ENCODE measurements at places on chromosomes 7 and 10.
A peak's percentile ranks its signal among the peaks of the same experiment; 100 is the strongest.

- peak; percentile 55 for DNase-seq
These were observed 75.3 kb upstream of the DNAAF5 start for GRCh38 chr7:651032-651728.

DNA sequence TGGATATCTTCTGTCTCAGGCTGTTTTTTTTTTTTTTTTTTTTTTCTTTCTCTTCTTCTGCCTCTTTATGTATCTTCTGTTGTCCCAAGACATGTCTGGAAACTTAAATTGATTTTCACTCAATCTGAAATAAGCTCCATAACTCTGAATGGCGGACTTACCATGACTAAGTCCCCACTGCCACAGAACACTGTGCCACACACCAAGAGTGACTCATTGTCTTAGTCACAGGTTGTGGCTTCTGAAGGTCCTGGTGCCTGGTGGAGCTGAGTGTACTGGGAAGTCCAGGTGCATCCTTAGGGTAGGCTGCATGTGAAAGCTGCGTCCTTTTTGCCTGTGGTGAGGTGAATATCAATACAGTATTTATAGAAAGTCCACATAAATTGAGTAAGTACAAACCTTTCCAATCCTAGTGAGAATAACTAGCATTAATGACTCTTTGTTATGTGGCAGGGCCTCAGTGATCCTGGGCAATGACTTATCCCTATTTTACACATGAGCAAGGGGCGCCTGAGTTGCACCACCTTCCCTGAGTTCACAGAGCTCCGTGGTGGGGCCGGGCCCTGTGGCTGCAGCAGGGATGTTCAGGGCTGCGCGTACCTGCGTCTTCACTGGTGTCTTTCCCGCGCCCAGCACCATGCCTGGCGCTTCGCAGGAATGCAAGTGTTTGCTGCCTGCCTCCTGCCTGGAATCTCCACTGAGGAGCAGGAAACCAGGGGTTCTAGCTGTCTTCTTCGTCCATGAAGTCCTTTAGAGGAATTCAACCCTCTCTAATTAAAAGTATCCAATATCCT is 4.3 kb downstream of the PFKP start:
- DNase-seq = peak; percentile 55

DNA sequence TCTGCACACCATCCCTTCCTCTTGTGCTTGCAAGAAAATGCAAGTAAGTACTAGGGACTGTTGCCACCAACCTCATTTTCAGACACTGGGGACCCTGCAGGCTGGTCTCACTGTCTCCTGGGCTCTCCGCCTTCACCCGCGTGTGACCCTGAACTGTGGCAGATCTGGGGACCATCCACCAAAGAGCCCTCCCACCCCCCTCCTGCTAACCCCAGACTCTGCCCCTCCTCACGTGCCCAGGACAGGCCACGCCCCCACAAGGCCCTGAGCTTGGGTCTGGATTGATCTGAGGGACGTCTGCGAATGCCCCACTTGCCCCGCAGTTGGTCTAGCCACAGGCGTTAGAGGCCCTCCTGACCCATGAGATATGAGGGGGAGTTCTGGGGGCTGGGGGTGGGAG is 8.1 kb downstream of the CNPY1 start:
- no peak for DNase-seq

DNA sequence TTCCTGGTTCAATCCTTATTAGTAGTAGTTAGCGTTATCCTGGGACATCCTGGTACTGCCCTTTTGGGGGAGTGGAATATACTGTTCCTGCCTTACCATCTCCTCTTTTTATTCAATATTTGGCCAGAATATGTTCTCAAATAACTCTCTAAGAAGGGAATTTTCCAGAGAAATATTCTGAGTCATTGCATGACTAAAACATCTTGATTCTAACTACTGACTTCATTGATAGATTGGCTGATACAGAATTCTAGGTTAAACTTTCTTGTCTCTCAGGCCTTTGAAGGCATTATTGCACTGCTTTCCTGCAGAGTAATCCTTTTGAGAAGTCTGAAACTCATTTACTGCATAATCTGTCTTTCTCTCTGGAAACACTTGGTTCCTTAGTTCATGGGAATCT is 275.5 kb upstream of the DGKB start:
- DNase-seq = no peak

DNA sequence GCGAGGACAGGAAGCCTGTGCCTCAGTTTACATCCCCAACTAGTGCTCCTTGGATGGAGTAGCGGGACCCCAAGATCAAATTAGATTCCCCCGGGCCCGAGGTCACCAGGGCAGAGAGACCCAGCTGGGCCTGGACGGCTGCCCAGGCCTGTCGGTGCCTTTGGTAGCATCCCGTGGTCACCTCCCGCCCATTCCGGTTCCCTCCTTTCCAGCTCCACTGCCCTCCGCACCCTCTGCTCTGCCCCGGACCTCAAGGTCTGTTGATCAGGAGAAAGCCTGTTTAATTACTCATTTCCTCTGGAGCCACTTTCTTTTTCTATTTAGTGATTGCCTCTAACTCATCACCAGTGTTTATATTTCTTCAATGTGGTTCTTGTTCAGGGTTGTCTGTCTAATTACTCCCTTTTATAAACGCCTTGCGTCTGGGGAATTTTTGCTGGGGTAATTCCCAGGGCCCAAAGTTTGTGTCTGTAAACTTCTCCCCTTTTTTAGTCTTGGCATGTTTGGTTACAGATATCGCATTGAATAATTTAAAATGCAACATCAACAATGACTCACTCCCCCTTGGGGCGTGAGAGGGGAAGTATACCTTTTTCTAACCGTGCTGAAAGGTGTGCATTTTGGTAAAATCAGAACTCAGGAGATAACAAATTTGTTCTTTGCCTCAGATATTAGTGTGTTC is 1.9 kb downstream of the FOXK1 start:
- DNase-seq = peak; percentile 46

DNA sequence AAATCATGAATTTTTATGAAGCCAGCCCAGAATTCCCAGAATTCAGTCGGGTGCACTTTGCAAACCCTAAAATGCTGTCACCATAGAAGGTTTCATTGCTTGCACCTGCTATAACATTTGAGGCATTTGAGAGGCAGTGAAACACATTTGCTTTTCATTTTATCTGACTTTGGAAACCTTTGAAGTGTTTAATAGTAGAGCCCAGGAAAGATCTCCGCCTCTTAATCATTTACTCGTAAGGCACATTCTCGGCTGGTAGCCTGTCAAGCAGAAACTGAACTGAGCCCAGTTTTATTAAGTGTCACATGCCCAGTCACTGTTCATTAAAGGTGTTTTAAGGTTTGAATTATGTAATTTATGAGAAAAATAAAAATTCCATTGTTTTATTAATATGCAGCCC is 247.6 kb downstream of the EMX2 start:
- DNase-seq = no peak

DNA sequence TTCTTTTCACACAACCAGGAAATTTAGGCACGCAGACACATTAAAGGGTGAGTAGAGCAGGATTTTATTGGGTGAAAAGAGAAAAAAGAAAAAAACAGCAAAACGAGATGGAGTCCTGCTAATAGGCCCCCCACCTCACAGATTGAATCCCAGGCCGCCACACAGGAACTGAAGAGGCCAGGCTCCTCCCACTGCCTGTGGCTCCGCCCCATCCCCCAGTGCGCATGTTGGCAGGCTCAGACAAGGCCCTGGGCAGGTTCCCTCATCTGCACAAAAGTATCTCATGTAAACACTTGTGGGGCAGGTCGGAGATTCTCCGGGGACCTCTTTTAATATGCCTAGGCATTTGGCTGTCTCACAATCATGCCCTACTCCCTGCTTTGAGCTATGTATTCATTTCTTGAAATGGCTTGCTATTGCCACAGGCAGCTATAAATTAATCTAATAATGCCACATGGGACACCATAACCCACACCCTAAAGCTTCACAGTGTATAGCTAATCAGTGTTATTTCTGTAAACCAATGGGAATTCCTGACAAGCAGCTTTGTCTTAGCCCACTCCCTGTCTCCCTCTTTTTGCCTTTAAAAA is 76.2 kb upstream of the KIF5B start:
- DNase-seq = no peak

GRCh38 chr7:33079763-33080690 is 17.5 kb upstream of the NT5C3A start:
- no peak for DNase-seq

DNA sequence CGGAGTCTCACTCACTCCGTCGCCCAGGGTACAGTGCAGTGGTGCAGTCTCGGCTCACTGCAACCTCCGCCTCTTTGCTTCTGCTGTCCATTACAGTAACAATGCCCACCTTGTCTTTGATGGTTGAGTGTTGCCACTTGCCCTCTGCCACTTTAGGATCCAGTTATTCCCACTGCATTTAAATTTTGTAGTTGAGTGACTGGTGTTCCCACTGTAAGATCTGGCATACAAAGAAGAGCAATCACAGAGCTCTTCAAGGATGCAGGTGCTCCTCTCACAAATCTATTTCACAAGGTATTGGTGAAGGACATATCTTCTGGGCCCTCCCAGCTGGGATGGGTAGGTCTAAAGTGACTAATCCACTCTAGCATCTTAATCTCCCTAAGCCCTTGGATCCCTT is 12.6 kb downstream of the PTER start:
- DNase-seq = no peak

- DNase-seq = no peak
These were observed 356.6 kb downstream of the BBS9 start for GRCh38 chr7:33485747-33486493.

DNA sequence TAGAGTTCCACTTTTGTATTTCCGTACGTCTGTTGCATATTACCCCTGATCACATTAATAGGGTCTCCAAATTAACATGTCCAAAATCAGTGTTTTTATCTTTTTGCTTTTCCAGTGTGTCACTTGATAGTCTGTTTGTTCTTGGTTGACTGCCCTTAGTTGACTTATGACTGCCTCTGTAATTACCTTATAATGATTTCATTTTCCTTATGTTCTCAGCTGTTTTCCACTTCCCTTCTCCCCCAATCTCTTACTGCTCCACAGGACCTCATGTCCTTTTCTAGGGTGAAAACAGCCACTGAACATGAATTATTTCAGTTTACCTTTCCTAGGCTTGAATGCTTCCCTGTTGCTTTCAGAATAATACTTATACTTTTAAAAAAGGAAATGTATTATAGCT is 54.7 kb downstream of the MAPK8 start:
- DNase-seq = no peak

DNA sequence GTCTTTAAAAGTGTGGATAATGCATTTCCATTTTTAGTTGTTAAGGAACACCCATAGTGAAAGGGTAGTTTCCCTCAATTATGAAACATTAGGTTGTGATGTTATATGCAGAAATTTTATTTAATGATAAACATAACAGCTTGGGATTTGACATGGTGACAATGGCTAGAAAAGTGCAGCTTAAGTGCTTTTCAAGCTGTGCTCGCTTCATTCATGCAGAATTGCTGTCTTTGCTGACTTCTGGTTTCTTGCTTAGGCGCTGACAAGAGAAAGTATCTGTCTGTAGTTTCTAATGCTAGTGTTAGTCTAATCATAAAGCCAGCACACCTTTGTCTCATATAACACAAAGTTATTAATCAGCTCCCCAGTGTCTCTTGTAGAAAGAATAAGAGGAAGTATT is 170.0 kb downstream of the ARL5B start:
- no peak for DNase-seq

DNA sequence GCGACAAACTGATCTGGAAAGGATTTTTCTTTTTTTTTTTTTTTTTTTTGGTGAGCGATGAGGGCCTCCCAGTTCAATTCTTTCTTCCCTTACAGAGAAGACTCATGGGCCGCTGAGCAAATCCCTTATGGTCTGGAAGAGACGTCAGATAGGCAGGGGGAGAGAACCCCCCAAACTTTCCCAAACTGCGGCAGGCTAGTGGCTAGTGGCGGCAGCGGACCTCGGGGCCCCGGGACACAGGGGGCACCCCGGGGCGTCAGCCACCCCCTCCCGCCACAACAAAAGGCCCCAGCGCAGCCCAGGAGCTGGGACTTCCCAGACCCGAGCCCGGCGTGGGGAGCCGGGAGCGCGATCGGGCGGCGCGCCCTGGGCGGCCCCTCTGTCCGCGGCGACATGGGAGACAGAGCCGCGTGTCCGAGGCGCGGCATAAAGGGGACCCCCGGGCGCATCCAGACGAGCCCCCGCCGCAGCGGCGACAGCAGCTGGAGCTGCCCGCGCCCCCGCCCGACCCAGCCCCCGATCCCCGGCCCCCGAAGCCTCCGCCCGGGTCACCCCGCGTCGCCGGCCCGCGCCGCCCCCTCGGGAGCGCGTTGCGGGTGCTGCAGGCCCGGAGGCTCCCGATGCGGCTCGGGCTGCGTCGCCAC is 755 bp downstream of the FAM171A1 start:
- DNase-seq = peak; percentile 14

- no peak for DNase-seq
These were observed 3.6 kb downstream of the ZSCAN21 start for GRCh38 chr7:100053215-100053614.

GRCh38 chr10:127175357-127176110 is 20.9 kb downstream of the INSYN2A start:
- DNase-seq = no peak

- no peak for DNase-seq
These were observed 5.1 kb downstream of the TCTN3 start for GRCh38 chr10:95688648-95689047.

- no peak for DNase-seq
These were observed 222.8 kb downstream of the LHFPL3 start for GRCh38 chr7:104551226-104551625.

DNA sequence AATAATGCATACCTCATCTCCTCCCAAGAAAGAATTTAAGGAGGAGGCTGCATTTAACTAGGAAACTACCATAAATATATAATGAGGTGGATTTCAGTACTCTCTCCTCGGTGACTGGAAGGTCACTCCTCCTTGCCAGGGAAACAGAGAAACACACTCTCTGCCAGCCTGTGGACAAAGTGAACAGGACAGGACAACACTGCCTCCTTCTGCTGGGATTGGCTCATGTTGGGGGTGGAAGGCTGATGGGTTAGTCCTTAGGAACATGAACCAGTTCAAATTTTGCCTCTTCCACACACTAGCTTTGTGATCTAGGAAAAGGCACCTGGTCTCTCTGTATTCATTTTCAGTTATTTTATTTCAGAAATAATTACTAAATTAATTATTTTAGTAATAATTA is 50.6 kb upstream of the STEAP4 start:
- DNase-seq = no peak

GRCh38 chr7:137731436-137731835 is 115.3 kb downstream of the DGKI start:
- DNase-seq = no peak

DNA sequence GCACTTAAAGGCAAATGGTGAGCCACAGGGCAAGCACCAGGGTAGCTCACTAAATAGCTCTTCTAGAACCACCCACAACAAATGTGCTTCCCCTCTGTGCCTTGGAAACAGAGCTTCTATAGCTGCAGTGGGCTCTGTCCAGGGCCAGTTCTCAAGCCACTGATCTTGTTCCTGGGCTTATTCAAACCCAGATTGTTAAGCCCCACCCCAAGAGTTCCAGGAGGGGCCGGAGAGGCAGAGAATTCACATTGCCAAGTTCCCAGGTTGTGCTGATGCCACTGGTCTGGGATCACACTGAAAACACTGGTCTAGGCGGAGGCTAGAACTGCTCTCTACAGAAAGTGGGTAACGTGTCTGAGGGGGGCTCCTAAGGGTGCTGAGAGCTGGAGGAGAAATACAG is 15.4 kb upstream of the KDM7A start:
- no peak for DNase-seq

GRCh38 chr10:98915911-98916310 is 319.7 kb downstream of the HPSE2 start:
- no peak for DNase-seq

- no peak for DNase-seq
These were observed 112.4 kb upstream of the ADO start for GRCh38 chr10:62692085-62692484.
